Naive B cell (primary cell): ENCODE measurements at places on chromosomes 5 and 9. TPM values are rescaled to one million over a fixed set of nuclear protein-coding genes. Genes with fewer than 3 reads are reported as not detected.

GRCh38 chr5:69268899-69269298 lies 34.2 kb downstream of the CDK7 start:
- H3K27ac ChIP-seq = no peak overlapping the region
- H3K4me1 ChIP-seq = no peaks in the 10 kb centered on the region
- no peak for DNase-seq
- H3K27me3 ChIP-seq = no peaks in the 10 kb centered on the region
- H3K4me3 ChIP-seq = no peak overlapping the region

The TRIP13 gene
- 2.4 TPM for polyA plus RNA-seq

DNA sequence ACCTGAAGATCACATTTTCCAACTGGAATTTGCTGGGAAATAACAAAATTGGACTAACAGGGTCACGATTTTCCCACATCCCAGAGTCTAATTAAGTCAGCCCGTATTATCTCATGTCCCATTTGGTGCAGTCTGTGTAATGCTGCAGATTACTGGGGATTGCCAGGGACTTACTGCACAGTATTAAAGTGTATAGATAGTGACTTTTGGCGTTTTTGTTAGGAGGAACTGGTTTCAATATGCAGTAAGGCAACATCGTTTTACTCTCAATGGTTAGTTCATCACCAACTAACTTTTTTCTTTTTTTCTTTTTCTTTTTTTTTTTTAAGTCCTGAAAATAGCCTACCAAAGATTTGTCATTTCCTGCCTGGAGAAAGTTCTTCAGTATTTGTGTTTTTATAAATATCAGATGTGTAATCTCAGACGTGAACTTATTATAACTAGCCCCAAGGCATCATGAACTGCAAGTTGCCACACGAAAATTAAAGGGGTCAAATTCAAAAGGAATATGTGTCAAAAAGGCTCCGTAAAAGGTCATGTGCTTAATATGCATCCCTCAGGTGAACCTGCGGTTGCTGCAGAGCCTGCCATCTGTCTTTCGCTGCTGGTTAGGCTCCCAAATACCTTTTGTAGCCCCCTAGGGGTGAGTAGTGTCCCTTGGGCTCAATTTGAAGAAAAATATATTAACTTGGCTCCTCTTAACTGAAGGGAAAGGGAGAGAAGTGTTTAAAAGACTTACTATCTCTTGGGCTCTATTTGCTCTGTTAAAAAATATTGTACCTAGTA lies 176.7 kb upstream of the ADAMTSL1 start:
- no peaks in the 10 kb centered on the region for H3K36me3 ChIP-seq
- DNase-seq = no peak
- no peak overlapping the region for H3K27ac ChIP-seq
- no peaks in the 10 kb centered on the region for H3K27me3 ChIP-seq
- no peak overlapping the region for H3K4me3 ChIP-seq
- no peaks in the 10 kb centered on the region for H3K4me1 ChIP-seq

The DDX4 gene
- not detected for polyA plus RNA-seq

The IFNA2 gene
- not detected for polyA plus RNA-seq

The MUSK gene
- not detected for polyA plus RNA-seq

- H3K4me1 ChIP-seq = no peaks in the 10 kb centered on the region
- no peak overlapping the region for H3K27ac ChIP-seq
- no peaks in the 10 kb centered on the region for H3K36me3 ChIP-seq
- DNase-seq = no peak
- no peak overlapping the region for H3K4me3 ChIP-seq
Observed at GRCh38 chr5:102856389-102856777, 101.3 kb downstream of the PAM start.
